Fibroblast of skin of left quadriceps (primary cell): ENCODE measurements at places on chromosomes 5 and 9.
A peak's percentile ranks its signal among the peaks of the same experiment; 100 is the strongest.

GRCh38 chr5:133467335-133467779 is 145.0 kb downstream of the FSTL4 start:
- no peak for DNase-seq

GRCh38 chr9:106922026-106922425 is 59.1 kb downstream of the ZNF462 start:
- DNase-seq = no peak

DNA sequence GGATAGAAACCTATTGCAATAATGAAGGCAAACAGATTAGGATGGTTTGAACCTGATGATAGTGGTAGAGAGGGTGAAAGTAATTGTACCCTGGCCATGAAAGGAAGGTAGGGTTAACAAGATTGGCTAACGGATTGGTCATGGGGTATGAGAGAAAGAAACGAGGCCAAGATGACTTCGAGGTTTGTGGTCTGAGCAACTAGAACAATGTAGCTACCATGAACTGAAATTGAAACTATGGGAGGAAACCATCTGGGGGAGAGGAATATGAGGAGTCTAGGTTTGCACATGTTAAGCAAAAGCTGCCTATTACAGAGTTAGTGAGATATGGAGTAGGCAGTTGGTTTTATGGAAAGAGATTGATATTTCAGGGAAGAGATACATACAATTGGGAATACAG is 406.0 kb downstream of the PRELID2 start:
- DNase-seq = no peak

DNA sequence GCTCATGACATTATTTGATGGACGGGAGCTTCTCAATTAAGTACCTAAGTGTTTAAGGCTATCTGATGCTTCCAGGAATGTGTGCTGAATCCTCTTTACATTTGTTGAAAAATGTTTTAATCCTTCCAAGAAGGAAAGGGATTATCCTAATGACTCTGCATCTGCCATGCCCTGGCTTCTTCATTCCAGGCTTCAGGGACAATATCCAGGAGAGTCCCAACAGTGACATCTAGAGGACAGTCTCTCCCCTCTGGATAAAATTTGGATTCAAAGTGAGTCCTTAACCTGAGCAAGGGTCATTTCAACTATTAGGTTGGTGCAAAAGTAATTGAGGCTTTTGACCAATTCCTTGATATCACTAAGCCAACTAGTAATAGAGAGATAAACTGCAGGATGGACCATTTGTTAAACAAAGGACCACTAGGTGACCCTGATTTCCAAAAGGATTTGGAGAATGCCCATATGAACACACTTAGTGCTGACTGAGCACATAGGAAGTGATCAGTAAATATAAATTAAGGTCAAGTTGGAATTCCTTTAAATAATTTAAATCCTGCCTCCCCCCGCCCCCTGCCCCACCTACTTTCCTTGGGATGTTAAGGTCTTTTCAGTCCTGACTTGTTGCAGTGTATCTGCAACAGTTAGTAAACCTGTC is 19.1 kb downstream of the TNFSF8 start:
- DNase-seq = peak; percentile 46

GRCh38 chr9:105242557-105242956 is 1.9 kb upstream of the SLC44A1 start:
- no peak for DNase-seq

DNA sequence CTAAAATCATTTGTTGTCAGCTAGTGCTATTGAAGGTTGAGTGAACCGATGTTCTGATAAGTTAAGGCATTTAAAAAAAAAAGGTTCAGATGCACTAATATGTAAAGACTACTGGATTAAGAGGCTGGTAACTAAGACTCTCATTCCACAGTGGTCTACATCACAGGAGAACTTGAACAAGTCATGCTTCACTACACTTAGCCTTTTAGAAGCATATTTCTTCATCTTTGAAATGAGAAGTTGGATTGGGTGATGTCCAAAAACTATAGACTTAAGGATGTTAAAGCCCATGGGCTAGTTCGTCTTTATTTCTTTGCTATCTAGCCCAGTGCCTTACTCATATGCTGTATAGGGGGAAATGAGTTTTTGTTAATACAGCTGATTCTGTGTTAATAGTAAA is 107.2 kb downstream of the NDUFS4 start:
- no peak for DNase-seq

DNA sequence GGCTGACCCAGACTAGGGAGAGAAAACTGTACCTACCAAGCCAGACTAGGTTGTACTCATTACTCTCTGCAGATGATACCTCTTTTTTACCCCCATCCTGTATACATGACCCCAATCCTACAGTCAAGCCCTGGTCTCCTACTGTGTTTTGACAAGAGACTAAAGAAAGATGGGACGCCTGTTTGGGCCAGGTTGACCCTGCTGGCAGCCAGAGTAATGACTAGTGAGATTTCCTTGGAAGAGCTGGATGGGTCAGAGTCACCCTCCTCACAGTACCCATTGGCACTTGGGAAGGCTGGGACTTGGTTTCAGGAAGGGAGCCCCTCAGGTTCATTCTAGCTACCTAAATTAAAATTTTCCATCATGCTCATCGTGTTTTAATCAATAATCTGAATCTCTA is 89.7 kb upstream of the NR4A3 start:
- DNase-seq = no peak

DNA sequence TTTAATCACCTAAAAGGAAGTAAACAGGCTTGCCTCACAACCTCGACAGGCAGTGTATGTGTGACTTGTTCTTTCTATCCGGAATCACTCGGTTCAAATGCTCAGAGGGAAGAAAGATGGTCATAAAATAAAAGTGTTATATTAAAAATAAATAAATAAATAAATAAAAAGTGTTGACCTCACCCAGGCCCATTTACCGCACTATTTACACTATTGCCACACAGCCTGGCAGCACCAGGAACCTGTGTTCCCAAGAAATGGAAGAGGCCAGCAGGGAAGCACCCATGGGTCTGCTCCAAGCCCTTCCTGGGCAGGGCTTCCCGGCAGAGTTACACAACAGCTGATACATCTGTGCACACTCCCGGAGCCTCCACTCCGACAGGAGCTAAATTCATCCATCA is 127.9 kb downstream of the EFNA5 start:
- DNase-seq = no peak

- DNase-seq = no peak
Measured at GRCh38 chr5:75951716-75952115, 131.5 kb upstream of the SV2C start.

DNA sequence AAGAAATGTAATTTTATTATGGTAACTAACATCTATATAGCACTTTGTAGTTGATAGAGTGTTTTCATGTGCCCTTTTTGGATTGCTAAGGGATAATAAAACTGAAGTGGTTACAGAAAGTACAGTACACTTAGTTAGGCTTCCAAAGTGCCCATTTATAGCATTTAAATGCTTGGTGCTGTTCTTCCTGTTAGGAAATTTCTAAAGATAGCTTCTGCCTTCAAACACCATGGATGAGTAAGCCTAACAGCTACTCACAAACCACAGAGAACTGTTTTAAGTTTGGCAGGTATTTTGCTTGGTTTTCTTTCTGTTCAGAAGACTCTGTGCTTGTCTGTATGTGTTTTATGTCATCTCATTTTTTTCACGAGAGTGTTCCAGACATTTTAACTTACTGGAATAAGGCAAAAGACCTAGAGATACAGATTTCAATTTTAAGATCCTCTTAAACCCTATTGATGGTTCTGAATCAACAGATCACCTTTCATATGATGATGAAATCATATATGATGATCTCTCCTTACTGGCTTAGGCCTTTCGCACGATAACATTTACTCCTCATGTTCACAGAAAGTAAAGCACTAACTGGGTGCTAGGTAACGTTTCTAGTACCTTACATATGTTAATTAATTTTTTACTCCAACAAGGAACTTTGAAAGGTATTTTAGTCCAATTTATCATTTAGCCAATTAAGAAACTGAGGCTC is 4.4 kb downstream of the RIMOC1 start:
- DNase-seq = peak; percentile 13

DNA sequence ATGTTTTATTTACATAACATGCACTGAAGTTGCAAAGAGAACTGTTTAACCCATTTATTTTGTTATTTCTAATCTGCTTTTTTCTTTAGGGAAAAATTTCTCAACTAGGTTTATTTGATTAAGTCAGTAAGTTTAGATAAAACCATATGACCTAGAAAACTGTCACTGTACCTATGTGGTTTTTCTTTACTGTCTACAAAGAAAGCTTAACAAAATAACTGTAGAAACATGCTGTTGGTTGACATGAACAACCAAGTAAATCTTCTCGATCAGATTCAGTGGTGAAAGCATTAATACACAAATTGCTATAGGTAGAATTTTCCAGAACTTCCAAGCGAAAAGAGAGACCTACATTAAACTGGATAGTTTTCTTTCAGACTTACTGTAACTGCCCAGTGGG is 137.4 kb downstream of the PCSK5 start:
- DNase-seq = no peak

DNA sequence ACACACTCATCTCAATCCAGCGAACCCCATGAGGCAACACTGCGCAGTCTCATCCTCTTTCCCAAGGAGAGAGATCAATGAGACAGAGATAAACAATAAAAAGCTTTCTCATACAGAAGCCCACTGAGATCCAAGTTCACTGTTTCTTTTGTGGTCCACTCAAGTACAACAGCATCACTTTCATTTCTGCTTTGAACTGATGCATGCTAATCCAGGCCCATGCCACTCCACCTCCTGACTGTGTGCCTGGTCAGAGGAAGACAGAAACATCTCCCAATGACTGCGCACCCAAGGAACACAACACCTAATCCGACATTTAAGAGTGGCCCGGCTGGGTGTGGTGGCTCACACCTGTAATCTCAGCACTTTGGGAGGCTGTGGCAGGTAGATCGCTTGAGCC is 104.0 kb downstream of the SERINC5 start:
- DNase-seq = no peak

- no peak for DNase-seq
Measured at GRCh38 chr5:121027636-121028035, 563.5 kb downstream of the PRR16 start.

DNA sequence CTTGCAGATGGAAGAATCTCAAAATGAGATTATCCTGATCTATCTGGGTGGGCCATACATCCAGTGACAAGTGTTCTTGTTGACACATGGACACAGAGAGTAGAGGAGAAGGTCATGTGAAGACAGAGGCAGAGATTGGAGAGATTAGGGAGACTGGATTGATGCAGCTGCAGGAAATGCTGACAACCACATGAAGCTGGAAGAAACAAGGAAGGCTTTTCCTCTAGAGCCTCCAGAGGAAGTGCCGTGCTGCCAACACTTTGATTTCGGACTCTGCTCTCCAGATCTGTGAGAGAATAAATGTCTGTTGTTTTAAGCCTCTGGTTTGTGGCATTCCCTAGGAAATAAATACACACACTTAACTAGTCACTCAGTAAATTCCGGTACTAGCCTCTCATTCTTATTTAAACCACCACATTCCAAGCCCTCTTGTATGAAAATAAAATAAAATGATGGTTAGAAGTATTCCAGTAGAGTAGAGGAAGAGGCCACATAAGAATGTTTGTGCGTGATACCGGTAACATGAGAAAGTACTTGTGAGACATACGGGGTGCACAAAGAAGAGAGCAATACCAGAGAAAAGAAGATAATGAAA is 110.9 kb upstream of the DMAC1 start:
- DNase-seq = peak; percentile 13

DNA sequence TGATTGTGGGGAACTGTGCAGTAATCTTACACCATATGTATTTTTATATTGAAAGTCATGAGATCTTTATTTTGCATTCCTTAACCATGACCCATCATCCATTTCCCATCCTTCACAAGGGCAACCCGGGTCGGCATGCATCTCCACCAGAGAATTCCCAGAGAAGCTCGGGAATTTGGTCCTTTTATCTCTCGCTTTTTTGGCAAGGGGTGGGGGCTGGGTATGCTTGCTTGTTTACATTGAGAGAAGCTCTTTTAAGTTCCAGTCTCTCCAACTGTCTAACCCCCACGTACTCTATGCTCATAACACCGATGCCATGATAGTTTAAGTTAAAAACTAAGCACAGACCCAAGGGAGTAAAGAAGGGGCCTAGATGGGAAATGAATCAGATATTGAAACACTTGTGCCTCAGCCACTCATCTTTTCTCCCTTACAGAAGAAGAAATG is 109.9 kb upstream of the NFIB start:
- peak; percentile 92 for DNase-seq

- DNase-seq = no peak
Measured at GRCh38 chr5:78661691-78662090, 13.1 kb upstream of the LHFPL2 start.

GRCh38 chr5:132263548-132264261 is 6.2 kb downstream of the PDLIM4 start:
- DNase-seq = no peak

- no peak for DNase-seq
Measured at GRCh38 chr9:35748858-35749514, at the start of the genes GBA2 and RGP1. Gene GBA2, minus strand, starts transcription at chr9:35749228. Its CDS starts 524 bp downstream, at chr9:35748704. Gene RGP1, plus strand, starts transcription at chr9:35749287. Its CDS starts 469 bp downstream, at chr9:35749756.

DNA sequence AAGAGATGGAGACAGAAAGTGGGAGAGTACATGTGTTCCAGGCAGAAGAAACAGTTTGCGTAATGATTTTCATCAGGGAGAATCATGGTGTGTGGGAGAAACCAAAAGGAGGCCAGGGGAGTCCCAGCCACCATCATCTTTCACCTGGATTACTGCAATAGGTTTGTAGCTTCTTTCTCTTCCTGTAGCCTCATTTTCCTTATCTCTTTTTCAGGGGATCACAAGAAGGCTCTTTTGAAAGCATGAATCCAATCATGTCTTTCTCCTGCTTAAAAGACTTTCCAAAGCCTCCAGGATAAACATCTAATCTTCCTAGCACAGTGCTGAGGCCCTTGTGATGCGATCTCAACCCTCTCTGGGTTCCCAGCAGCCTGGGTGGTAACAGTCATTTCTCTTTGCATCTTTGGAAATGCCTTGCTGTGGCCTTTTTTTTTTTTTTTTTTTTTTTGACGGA is 10.3 kb upstream of the GPBP1 start:
- DNase-seq = no peak

DNA sequence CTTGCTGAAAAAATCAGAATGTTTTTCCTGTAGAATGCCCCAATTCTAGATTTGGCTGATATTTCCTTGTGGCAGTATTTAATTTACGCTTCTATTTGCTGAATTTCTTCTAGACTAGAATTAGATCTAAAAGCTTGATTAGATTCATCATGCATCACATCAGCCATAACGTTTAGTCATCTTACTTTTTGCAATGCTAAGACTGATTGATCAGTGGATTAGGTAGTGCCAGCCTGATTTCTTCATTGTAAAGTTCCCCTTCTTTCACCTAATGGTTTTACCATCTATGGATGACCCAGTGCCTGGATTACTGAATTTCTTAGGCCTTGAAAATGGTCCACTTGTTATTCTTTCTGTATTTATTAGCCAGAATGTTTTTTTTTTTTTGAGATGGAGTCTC is 83.9 kb downstream of the PBX3 start:
- DNase-seq = no peak

GRCh38 chr5:80962630-80963520 is 2.7 kb downstream of the RASGRF2 start:
- no peak for DNase-seq

DNA sequence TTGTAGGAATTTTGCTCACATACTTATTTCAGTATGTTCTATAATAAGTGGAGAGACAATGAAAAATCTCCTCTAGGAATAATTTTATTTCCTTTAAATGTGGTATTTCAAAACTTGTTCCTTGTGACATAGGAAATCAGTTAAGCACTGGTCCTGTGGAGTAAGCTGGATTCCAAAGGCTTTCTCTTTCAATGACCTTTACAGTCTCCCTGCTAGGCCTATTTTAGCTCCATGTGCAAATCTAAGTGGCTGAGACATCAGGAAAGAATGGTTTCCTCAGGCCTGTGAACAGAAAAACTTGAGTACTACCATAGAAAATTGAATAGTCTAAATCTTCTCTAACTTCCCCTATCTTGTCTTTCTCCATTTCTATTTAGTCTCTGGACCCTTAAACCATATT is 514.2 kb upstream of the TLE4 start:
- no peak for DNase-seq
